ENCODE measurements at places on chromosomes 16 and 17.
A peak's percentile ranks its signal among the peaks of the same experiment; 100 is the strongest.

- no peak for DNase-seq
Measured at GRCh38 chr16:87212026-87212425, 105.2 kb downstream of the C16orf95 start.

- no peak for DNase-seq
Measured at GRCh38 chr17:43169561-43170139, 1.4 kb upstream of the NBR1 start.

DNA sequence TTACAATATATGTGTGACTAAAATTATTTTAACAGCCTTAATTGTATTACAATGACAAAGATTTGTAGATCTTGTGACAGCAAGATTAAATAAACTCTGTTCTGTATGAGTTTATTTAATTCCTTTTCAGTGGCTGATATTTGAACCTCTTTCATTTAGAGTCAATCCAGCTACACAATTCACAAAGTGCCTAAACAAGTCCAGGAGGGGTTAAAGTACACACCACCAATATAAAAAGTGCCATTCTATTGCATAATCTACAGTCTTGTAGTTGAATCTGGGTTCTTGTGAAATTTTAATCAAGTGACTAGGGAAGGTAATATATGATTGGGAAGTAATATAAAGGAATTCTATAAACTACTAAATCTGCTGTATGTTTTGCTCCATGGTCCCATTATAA is 3.9 kb upstream of the NFAT5 start:
- DNase-seq, result no peak

GRCh38 chr16:84544031-84544773 is 39.7 kb upstream of the MEAK7 start:
- peak; percentile 60 for DNase-seq

- DNase-seq, result no peak
Measured at GRCh38 chr16:88384222-88385111, 1.7 kb downstream of the ZNF469 start.

DNA sequence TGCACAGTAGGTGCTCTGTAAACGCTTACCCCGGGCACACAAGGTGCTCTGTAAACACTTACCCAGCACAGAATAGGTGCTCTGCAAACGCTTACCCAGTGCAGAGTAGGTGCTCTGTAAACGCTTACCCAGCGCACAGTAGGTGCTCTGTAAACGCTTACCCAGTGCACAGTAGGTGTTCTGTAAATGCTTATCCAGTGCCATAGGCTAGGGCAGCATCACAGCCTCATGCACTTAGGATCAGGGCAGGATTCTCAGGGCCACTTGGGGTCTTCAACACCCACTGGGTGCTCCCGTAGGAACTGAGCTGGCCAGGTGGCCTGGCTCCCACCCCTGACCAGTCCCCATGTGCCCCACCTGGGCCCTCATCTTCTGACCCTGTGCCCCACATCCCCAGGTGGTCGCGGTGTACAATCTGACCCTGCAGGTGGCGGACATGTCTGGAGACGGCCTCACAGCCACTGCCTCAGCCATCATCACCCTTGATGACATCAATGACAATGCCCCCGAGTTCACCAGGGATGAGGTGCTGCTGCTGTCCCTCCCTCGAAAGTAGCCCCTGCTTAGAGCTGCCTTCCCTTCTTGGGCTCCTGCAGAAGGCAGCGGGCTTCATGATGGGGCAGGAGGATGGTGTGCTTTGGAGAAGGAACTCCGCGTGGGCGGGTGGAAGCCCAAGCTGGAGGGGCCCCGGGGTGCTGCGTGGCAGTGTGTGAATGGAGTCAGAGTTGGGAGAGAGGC is 13.1 kb downstream of the SLC22A31 start:
- no peak for DNase-seq

DNA sequence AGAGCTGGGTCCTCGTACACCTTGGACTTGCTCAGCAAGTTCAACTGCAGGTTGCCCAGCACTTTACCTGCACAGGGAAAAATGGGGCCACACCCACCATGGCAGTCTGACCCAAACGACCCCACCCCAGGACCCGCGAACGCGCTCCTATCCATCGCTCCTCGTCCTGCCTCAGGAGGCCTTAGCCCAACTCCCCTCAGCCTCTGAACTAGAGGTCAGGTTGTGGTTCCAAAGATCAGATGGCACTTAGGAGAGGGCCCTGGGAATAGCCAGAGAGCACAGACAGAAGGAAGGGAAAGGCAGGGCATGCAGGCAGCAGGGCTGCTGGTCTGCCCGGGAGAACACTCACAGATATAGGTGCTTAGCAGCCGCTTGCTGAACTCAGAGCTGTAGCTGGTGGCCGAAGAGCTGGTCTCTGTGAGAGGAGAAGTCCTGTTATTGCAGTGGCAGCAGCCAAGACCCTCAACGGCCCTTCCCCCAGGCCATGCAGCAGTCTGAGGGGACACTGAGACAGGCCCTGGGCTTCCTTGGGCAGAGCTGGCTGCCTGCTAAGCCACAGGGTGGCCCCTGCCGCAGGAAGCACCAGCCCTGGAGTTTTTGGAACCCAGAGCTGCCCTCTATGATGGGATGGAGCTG is 6.9 kb downstream of the ZACN start:
- no peak for DNase-seq

DNA sequence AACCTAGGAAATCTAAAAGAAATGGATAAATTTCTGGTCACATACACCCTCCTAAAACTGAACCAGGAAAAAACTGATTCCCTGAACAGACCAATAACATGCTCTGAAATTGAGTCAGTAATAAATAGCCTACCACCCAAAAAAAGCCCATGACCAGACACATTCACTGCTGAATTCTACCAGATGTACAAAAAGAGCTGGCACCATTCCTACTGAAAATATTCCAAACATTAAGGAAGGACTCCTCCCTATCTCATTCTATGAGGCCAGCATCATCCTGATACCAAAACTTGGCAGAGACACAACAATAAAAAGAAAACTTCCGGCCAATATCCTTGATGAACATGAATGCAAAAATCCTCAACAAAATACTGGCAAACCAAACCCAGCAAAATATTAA is 52.9 kb downstream of the TTC19 start:
- no peak for DNase-seq

DNA sequence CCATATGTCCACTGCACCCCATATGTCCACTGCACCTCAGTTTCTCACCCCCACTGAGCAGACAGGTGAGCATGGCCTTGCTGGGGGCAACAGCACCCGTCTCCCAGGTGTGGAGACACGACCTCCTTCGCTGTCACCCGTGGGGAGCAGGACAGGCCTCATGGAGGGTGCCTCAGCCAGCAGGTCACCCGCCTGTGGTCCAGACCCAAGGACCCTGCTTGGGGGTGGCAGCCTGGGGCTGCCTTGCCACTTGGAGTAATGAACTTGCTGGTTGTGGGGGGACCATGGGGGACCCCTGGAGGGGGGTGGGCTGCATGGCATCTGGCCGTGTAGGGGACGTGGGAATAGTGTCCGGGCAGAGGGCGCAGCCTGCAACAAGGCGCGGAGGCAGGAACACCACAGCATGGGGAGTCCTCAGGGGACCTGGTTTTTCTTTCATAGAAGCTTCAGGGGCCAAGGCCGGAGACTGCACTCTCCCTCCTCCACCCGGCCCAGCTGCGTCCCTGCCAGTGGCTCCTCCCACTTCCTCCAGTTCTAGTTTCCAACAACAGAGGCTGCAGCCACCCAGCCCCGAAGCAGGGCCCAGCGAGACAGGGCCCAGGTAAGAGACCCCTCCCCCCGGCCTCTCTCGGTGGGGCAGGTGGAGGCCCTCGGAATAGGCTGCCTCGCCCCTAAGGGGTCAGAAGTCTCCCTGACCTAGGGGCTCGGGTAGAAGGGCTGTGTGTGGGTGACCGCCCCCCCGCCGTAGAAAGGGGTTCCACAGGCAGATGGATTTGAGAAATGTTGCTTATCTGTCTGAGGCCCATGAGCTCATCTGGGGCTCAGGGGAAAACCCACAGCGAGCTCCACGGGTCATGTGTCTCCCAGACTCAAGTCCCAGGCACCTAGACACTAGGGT is at the start of gene NHLRC4:
Gene NHLRC4, plus strand, starts transcription at position 531 of the 898 bp plus-strand sequence. CDS start 1,043 bp downstream, outside the sequence.
- DNase-seq, result peak; percentile 24

- peak; percentile 50 for DNase-seq
Measured at GRCh38 chr17:489758-490329, 137.2 kb upstream of the RPH3AL start.

DNA sequence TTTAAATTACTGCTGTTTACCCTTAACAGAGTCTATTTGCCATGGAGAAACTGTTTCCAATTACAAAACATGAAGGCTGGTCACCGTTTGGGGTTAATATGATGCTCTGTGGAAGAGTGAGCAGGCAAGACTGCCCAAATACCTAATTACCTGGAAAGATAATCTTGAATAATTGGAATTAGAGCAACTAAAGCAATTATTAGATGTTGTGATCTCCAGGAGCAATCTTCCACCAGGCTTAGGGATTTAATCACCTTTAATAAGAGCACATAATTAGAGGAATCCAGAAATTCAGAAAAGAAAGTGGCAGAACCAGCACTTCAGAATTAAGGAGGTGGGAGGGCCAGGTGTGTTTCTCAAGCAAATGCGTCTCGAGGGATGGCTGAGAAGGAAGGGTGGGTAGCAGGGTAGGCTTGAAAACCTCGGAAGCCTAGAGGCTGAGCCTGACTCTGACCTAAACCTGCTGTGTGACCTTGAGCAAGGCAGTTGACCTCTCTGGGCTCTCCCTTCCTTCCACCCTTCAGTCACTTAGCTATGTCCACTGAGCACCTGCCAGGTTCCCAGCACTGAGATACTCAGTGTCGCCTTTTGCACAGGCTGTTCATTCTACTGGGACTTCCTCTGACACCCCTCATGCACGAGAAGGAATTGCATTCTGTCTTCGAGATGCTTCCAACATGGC is 113.2 kb downstream of the GSG1L start:
- DNase-seq, result no peak

DNA sequence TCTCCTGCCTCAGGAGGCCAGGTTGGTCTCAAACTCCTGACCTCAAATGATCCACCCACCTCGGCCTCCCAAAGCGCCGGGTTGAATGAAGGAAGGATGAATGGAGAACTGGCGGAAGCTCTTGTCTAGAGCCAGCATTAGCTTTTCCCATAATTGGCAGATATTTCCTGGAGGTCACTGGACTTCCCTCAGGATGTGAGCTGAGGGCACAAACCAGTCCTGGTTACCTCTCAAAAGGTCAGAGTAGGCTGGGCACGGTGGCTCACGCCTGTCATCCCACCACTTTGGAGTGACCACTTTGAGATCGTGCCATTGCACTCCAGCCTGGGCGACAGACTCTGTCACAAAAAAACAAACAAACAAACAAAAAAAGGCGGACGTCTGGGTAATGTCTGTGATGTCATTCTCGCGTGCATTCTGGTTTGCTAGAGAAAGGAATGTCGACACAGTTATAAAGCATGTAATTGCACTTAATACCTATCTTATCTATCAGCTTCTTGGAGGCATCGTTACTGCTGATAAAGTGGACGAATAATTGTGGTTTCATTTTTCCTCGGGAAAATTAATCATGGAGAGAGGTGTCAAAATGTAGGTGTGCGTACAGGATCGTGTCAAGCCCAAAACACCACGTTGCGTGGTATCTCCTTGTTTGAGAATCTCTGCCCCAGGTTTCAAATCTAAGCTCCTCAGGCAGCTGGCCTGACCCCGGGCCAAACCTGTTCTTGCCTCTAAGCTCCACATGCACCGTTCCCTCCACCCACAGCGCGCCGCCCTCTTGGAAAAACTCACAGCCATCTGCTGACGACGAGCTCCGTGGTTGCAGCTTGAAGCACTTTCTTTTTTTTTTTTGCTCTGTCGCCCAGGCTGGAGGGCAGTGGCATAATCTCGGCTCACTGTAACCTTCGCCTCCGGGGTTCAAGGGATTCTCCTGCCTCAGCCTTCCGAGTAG is 6.4 kb upstream of the CRK start:
- no peak for DNase-seq

DNA sequence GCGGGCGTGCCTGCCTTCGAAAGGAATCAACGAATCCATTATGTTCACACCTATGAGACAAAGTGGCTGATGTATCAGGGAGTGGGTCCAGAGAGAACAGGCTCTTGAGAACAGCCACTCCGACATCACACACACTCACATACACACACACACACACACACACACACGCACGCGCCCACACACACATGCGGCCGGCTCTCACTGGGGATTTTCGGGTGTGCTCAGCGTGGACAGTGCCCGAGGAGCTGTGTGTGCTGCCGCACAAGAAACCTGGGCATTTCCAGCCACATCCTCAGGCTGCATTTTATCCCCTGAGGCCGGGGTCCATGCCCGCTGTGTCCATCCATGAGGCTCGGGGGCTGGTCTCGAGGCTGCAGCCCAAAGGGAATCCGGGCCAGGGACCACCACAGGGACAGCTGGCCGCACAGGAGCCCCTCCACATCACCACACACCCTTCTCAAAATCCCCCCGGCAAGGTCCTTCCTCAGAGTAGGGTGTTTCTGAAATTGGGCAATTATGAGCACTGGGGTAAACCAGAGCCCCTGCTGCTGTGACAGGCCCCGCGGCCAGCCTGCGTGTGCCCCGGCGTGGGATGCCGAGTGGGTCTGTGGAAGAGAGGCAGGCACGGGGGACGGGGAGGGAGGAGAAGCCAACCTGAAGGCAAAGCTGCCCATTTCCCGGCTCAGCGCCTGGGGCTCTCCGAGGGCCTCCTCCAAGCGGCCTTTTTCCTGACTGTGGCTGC is 24.8 kb downstream of the MRM3 start:
- DNase-seq, result no peak

DNA sequence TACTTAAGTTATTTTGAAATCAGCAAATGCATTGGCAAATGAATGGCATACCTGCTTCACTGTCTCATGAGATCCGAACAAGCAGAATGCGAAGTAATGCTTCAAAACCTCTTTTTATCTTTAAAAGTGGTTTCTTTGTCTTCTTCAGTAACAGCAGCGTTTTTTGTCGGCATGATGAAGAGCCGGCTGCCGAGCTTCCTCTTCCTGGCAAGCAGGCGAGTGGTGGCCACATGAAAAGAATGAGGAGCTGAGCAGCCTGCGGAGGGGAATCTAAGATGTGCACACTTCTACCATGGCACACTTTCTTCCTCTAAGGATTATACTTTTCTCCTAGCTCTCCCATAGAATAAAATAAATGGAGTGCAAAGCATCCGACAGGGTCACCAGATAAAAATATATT is 42.4 kb upstream of the AKTIP start:
- DNase-seq, result peak; percentile 35

GRCh38 chr16:88781140-88782077 is 3.6 kb downstream of the PIEZO1 start:
- DNase-seq, result peak; percentile 60

- DNase-seq, result no peak
Measured at GRCh38 chr17:59154292-59154720, 680 bp downstream of the SKA2 start.

DNA sequence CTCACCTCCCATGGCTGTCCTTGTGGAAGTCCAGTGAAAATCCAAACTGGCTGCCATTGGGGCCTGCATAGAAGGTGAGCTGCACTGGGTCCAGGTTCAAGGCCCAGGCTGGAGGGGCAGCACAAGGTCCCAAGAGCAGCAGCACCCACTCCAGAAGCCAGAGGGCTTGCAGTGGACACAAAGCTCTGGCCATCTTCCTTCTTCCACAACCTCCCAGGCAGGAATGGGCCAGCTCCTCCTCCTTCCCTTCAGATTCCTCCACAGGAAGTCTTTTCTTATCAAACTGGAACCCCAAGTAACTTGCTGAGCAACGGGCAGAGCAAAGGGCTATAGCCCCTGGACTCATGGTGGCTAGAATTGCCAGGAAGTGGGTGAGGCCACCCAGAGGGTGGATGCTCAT is at the start of gene ITGA2B:
Gene ITGA2B, minus strand, starts transcription at position 369 of the 400 bp plus-strand sequence. Its CDS starts 176 bp downstream, at position 193.
- DNase-seq, result no peak

GRCh38 chr16:1184156-1184868 is 31.4 kb downstream of the CACNA1H start:
- no peak for DNase-seq
